ENCODE measurements at places on chromosomes 6 and 20.
A peak's percentile ranks its signal among the peaks of the same experiment; 100 is the strongest.

- no peak for DNase-seq
Observed at GRCh38 chr20:63740627-63741353, 1.2 kb downstream of the SLC2A4RG start.

GRCh38 chr20:4585104-4585753 is 136.5 kb upstream of the PRND start:
- no peak for DNase-seq

GRCh38 chr20:58651559-58651945 is 469 bp downstream of the STX16 start:
- DNase-seq: no peak

DNA sequence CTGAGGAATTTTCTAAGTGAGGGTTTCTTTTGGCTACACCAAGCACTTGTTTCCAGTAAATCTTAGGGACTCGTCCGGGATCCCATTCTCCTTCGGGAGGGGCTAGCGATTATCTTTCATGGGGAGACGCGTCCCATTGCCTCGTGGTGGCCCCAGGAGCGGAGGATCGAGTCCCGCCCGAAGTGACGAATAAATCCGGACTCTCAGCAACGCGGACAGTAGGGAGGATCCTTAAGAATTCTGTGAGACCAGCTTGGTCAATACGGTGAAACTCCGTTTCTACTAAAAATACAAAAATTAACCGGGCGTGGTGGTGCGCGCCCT is 69.1 kb upstream of the PRSS16 start:
- no peak for DNase-seq

DNA sequence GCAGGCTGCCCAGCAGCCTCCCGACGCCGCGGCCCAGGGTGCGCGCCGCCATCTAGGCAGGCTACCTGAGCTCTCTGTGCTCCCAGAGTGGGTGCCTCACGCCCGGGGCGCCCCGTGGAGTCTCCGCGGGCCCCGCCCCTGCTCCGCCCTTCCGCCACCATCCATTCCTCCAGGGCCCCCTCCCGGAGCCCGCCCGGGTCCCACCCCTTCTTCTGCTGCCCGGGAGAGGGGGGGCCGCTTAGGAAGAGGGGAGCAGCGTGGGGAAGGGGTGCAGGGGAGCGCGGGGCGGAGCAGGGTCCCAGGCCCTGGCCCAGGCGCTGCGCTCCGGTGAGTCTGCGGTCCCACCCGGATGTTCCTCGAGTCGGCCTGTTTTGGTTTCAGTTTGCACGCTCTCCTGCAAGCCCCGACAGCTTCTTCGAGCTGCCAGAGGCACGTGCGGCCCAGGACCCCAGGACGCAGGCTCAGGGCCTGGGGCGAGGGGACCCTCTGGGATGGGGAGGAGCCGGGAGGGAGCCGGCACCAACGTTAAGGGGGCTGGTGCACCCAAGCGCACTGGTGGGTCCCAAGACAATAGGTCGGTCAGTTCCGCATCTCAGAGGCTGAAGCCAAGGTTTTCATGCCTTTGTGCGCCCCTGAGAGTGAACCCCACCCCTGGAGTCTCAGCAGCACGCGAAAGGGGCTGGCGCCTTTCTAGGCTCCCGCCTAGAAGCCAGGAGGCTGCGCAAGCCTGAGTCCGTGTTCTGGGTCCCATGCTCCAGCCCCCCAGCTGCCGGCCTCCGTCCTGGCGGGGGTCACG is at the start of gene ACSS1:
TSS of gene ACSS1 (minus strand) at position 89 of the 796 bp plus-strand sequence. CDS start at position 52, 37 bp downstream.
- peak; percentile 93 for DNase-seq

Measured in T-helper 2 cell (primary cell).